Left forelimb (tissue), 1 donor: ENCODE measurements at places on chromosomes 6 and 20.

DNA sequence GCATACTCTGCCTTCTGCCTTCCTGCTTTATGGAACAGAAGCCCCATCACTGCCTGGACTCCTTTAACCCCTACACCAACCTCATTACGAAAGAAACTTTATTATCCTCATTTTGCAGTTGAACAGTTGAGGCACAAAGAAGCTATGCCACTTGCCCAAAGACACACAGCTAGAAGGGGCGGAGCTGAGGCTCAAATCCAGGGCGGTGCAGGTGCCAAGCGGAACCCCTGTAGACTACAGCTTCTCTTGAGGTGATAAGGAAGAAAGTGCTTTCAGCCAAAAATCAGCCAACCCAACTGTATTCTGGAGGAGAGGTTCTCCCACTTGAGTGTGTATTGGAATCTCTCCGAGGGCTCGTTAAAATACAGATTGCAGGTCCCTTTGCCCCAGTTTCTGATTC is 90.5 kb downstream of the PRND start:
- DNase-seq = no peak

- DNase-seq = no peak
Observed at GRCh38 chr20:44465001-44465560, 10.6 kb upstream of the TTPAL start.

DNA sequence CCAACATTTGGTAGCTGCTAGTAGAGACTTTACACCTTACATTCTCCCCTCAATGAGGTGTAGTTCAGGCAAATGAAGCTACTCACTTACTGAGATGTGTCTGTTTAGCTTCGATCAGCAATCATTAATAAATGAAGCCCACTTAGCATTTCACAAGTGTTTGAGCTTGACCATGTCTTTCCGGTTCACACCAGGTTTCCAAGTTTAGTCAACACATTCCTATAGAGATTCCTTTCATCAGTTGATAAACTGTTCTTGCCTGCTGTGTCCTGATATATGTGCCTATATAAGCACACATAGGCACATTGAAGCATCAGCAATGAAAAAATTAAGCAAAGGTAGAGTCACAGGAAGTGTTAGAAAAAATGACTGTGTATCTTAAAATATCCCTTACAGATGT is 150.0 kb downstream of the BTBD3 start:
- DNase-seq = no peak

DNA sequence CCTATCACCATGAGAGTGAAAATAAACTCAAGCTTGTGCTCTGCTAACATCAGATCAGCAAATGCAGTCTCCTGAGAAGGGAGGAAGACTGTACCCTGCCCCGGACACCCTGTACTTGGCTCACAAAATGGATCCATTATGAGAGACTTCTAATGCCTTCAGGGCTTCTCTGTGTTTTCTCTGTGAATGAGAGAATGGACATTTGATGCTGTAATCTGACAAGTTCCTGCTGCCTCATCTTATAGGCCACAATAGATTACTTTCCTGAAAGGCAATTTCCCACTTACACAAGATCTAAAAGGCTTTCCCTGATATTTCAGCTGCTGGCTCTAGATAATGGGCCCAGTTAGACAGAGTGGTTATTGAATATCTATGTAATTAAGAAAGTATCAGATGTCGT is 117.2 kb downstream of the OTOR start:
- DNase-seq = no peak

DNA sequence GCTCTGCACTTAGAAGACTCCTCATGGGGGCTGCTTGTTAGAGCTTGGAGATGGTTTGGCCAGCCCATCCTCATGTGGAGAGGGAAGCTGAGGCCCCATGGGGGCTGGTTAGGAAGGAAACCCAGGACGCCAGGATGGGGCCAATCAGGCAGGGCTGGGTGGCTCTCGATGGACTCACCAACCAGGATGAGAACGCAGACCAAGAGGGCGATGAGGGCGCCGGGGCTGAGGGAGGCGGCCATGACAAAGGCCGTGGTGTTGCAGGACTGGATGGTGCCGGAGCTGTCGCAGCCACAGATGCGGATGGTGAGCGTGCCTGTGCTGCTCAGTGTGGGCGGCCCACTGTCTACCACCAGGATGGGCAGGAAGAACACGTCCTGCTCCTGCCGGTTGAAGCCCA is 59.7 kb downstream of the CD40 start:
- DNase-seq = no peak

DNA sequence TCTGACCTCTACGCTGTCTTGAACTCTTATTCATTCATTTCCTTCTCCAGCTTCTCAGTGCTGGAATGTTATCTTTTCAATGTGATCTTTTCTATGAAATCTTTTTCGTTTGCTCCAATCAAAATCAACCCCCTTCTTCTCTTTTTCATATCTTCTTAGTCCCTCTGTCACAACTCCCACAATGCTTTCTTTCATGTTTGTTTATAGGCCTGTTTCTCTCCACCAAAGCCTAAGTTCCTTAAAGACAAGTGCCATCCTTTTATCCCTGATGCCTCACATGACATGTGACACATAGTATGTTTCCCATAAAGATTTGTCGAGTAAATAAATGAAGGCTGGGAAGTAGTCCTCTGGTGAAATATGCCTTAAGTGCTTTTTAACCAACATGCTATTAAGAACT is 38.1 kb downstream of the CRYBG1 start:
- DNase-seq = no peak

DNA sequence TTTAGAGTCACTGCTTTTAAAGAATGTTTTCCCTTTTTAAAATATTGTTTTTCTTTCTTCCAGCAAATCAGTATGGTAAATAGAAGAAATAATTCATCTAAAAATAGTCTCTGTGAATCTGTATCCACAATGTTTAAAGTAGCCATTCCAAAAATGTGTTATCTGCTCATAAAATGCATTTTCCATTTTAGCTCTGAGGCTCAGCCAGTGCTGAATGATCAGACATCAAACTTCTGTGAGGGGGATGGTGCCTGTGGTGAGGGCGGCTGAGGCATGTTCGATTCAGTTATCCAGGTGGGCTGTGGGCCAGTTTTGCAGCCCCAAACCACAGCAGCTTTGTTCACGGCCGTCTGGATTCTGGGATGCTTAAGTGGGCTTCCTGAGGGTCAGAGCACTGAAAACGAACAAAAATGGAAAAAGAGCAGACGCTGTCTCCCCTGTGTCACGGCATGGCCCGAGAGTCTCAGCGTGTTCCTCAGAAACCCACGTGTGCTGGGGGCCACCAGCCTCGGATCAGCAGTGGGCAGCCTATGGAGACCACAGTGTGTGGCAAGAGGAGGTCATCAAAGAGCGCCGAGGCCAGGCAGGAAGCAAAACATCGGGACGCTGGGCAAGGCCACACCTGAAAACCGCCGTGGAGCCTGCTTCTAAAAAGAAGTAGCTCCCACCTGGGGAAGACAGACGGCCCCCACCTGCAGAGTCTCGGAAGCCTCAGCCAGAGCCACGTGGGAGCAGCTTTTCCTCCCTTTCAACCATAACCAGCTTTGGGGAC is 134.9 kb upstream of the THBS2 start:
- DNase-seq = no peak

DNA sequence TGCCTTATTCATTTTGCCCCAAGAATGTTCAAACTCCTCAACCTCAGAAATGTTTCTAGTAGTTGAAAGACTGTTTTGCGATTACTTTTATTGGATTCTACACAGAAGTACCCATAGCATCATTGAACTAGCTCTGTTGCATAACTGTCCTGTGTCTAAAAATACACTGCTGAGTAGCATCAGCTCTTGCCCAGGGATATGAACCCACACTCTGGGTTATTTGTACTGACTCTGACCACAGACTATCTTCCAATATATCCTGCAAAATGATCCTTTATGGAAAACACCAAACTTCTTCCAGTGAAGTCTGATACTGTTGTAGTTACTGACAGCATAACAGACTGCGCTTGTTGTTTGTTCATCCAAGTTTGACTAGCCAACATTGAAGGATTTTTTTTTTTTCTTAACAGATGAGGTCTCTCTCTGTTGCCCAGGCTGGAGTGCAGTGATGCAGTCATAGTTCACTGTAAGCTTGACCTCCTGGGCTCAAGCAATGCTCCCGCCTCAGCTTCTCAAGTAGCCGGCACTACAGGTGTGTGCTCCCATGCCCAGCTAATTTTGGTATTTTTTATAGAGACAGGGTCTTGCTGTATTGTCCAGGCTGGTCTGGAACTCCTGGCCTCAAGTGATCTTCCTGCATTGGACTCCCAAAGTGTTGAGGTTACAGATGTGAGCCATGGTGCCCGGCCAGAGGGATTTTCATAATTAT is 49.9 kb downstream of the TULP4 start:
- no peak for DNase-seq

DNA sequence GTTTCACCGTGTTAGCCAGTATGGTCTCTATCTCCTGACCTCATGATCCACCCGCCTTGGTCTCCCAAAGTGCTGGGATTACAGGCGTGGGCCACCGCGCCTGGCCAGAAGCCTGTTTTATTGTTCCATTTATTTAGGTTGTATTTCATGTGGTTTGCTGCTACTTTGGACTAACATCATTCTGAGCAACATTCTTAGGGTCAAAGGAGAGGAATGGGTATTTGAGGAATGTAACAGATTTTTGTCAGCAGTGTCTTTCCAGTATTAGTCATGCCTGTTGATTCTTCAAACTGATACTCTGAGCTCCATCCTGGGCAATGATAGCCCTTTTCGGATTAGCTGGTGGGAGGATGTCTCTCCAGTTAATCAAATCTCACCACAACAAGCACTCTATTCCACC is 213.0 kb upstream of the CITED2 start:
- no peak for DNase-seq

DNA sequence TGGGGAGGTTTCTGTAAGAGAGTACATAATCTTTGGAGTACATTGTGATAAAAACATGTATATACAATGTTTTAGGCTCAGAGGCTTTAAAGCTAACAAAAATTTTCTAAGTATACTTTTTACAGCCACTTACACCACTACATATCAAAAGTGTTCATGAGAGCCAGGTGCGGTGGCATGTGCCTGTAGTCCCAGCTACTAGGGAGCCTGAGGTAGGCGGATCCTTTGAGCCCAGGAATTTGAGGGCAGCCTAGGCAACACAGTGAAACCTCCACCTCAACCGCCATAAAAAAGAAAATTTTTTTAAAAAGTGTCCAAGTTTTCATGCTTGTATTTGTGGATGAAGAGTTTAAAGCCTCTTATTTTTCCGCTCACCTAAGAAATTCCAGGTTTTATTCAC is 22.5 kb downstream of the SNX3 start:
- no peak for DNase-seq

DNA sequence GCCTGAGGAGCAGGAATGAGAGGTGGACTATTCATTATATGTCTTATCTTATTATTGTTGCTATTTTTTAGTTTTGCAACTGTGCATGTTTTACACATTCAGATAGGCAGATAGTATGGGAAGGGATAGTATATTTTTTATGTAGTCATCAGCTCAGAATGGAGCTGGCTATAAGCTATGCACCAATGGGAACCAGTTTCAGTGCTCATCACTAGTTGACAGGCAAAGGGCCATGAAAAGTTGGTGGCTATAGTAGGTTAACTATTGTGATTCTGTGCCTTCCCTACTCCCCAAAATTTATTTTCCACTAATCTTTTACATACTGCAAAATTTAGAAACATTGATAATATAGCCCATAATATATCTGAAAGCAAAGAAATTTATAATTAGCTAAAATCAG is 5.3 kb upstream of the UBD start:
- no peak for DNase-seq

DNA sequence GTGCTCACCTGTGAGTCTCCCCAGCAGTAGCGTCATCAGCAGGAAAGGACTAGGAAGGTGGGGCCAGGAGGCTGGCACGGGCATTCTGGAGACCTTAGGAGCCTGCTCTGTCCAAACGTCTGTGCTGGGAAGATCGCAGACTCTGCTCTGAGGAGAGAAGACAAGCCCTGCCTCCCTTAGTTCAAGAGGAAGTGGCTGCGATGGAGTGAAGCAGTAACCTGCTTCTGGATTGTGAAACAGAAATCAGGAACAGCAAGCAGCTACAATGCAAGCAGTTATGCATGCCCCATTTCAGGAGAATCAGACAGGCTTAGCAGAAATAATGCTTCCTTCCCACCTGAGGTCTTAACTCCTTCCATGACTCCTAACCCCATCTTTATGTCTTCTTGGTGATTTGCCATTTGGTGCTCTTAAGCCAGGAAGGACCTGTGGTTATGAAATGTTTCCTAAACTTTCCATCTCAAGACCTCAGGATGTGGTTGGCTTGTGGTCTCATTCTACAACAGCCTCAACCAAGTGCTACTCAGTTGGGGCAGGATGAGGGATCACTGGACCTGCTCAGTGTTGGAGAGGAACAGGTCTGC is at the start of gene SIRPB1:
Gene SIRPB1, minus strand, starts transcription at position 149 of the 584 bp plus-strand sequence. Its CDS starts 65 bp downstream, at position 84.
- no peak for DNase-seq

DNA sequence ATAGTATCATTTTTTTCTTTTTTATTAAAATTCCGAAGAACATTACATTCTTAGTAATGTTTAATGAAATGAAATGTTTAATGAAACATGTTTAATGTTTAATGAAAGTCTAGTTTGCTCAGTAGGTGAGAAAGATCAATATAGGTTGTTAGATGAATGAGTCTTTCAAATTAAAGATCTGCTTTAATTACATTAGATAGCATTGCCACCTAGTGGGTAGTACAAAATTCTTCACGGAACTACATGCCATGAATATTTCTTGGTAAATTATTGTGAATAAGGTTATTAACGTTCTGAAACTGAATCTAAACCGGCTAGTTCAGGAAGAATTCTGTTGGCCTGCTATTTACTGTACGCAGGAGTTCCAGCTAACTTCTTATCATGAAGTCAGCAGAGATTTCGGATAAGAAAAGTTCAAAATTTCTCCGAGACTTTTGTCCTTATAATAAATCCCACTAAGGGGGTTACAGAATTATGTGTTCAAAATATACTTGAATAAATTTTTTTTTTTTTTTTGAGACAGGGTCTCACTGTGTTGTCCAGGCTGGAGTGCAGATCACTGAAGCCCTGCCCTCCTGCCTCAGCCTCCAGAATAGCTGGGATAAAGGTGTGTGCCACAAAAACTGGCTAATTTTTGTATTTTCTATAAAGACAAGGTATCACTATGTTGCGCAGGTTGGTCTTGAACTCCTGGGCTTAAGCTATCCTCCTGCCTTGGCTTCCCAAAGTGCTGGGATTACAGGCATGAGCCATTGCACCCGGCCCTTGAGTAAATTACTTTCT is 7.9 kb upstream of the GMNN start:
- DNase-seq = no peak
